ENCODE measurements at places on chromosomes 5 and 9.
A peak's percentile ranks its signal among the peaks of the same experiment; 100 is the strongest.

DNA sequence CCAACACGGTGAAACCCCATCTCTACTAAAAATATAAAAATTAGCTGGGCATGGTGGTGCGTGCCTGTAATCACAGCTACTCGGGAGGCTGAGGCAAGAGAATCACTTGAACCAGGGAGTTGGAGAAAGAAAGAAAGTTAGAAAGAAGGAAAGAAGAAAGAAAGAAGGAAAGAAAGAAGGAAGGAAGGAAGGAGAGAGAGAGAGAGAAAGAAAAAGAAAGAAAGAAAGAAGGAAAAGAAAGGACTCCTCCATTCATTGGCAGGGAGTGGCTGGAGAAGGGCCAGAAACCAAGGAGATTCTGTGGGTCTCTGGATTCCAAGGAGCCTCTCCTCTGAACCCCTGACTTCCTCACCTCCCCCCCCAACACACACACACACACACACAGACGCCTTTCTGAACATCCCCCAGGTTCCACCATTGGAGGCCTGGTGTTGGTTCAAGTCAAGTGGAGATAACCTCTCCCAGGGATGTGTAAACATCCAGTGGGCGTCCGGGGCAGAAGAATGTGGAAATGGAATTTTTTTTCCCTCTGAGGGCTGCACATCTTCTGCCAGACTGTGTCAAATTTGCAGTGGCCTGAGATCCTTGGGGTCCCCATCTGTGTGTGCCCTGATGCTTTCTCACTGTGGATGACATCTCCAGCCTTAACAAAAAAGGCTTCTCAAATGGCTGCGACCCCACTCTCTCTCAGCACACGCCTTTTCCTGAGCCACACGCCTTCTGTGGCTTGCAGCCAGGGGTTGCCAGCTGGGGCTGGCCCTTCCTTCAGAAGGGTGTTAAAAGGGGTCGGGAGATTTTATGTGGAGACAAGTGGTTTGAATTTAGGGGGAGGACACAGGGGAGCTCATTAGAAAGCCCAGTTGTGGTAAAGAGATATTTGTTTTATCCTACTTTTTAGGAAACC lies 109.3 kb upstream of the HAND1 start:
- no peak for DNase-seq

DNA sequence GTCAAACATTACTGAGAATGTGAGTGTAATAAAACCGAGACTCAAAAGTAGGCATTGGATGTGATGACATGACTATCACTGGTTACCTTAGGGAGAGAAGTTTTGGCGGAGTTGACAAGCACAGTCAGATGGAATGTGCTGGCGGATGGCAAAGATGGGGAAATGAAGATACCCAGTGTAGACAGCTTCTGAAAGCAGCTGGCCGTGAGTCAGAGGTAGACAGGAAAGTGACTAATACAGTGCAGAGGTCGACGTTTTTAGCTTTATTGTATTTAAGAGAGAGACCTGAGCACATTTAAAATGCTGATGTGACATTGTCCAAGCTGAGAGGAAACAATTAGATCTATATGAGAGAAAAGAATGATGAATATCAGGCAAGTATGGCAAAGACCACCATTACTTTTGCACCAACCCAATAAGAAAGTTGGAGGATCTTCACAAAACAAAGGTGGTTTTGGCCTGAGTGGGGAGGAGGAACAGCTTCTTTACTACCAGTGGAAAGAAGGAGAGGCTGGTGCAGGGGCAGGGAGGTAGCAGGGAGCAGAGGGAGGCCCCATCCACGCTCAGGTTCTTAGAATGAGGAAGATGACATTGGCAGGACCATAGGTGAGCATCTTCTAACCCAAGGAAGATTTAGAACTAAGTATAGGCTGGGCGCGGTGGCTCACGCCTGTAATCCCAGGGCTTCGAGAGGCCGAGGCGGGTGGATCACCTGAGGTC lies 36.7 kb upstream of the KCNIP1 start:
- no peak for DNase-seq

DNA sequence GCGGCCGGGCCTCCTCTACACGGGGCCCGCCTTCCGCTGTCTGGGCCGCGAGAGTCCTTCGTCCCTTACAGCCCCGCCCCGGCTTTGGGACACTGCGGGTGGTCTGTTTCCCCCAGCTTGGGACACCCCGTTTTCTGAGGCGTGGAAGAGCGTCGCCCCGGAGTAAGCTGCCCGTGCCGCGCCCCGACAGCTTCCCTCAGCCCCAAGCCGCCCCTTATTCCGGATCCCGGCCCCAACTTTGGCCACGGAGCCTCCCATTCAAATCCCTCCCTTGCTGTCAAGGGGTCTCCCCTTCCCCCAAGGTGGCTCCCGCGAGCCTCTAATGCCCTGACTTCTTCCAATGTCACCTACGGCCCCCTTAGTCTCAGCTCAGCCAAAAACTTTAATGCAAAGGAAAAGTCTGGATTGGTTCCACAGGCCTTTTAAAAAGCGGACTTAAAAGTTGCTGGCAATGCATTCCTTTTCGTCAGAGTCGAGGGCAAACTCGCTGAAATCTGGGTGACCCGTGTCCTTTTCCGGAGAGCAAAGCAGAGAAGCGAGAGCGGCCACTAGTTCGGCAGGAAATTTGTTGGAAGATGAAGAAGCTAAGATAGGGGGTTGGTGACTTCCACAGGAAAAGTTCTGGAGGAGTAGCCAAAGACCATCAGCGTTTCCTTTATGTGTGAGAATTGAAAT lies 19.8 kb downstream of the EXOSC2 start:
- no peak for DNase-seq

DNA sequence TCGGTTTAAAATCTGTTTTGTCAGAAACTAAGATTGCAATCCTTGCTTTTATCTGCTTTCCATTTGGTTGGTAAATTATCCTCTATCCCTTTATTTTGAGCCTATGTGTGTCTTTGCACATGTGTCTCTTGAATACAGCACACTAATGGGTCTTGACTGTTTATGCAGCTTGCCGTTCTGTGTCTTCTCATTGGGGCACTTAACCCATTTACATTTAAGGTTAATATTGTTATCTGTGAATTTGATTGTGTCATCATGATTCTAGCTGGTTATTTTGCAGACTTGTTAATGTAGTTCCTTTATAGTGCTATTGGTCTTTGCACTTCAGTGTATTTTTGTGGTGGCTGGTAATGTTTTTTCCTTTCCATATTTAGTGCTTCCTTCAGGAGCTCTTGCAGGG lies 36.3 kb upstream of the SMIM15 start:
- DNase-seq = no peak

- DNase-seq = no peak
Measured at GRCh38 chr9:120924698-120925534, 1.7 kb downstream of the TRAF1 start.

- DNase-seq = no peak
Measured at GRCh38 chr5:131005963-131006684, 158.9 kb downstream of the HINT1 start.

DNA sequence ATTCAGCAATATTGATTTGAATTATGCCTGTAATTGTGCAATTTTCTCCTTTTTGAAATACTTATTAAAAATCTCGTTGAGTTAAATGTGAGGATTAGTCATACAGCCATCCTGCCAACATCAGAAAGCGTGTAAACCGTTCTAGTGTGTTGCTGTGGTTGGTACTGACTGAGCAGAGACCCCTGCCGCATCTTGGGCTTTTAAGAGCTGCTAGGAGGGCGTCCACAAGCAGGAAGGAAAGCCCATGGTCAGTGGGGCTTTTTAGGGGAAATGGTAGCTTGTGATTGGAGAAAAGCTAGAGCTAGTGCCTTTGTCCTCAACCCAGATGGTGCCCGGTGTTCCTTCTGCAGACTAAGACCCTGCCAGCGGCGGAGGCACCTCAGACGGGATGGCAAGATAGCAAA lies 1.3 kb downstream of the SDHA start:
- no peak for DNase-seq

DNA sequence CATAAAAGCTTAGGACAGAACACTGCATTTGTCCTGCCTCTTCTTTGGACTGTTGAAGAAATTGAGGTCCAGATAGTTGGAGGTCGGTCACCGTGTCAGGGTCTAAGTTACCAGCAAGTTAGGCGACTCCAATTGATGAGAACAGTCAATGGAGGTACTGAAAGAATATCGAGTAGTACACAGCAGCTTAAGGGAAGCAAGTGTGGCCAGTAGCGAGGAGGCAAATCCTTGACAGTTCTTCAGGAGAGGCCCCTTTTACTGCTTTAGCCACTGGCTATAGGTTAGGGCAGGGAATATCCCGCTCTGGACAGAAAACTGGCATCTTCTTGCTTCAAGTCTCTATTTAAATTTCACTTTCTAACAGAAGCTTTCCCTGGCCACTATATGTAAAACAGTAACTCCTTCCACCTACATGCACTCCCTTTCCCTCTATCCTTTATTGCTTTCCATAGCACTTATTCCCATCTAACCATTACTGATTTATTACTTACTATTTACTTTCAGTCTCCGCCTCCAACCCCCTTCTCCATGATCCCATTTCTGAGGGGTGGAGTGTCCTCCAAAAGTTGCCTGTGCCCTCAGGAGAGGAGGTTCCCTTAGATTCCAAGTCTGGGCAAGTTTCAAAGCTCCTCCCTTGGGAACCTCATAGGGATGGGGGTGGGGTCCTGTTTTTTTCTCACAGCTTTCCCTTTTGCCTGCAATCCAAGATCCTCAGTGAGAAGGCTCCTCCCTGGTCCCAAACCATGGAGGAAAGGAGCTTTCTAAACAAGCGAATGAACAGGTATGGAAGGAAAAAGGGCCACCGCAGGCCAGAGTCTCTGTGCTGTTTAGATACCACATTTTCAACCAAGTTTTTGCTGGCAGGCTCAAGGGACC lies 4.1 kb upstream of the PRDM6 start:
- DNase-seq = no peak

GRCh38 chr5:79481574-79481973 lies 32.4 kb downstream of the HOMER1 start:
- DNase-seq = no peak

DNA sequence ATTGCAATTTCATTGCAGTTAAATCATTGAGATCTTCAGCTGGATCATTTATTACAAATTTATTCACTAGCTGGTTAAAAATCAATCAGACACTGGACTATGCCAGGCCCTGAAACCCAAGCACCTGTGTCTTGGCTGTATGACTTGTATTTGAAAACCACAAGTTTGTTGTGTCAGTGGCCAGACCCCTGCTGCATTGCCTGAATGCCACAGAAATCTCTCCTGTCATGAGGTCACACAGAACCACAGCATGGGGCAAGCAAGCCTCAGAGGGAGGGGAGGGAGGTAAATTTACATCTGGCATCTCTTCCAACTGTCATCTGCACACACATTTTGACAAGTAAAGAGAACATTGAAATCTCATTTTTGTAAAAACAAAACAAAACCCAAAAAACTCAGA lies 90.0 kb downstream of the ARRDC3 start:
- DNase-seq = no peak

GRCh38 chr5:72194846-72195245 lies 87.6 kb downstream of the MAP1B start:
- DNase-seq = no peak

GRCh38 chr9:68780720-68781119 lies 75.7 kb downstream of the PIP5K1B start:
- no peak for DNase-seq

GRCh38 chr5:141533897-141534296 lies 45.0 kb downstream of the PCDHGC5 start:
- no peak for DNase-seq

GRCh38 chr5:108898707-108899106 lies 151.0 kb downstream of the FER start:
- DNase-seq = no peak

DNA sequence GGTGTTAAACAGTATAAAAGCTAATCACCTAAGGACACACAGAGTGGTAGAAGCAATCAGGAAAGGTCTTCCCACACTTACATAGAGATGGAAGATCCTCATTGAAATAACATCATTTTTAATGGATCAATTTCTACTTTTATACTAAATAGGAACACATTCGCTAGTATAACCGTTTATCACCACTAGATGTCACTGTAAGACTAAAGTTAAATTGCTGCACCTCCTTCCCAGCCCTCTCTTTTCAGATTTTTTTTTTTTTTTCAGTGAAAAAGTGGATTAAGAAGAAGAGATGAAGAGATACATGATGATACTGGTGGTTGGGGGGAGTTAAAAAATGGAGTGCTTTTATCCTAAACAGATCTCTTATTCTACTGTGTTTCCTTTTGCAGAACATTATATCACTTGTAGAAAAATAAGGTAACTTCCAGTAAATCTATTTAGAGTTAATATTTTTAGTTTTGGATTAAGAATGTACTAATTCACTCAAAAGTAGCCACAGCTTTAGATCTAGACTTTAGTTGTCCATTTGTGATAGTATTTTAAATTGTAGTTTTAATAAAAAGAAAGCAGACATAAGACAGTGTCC lies 116.9 kb upstream of the ARRDC3 start:
- DNase-seq = peak; percentile 4

GRCh38 chr5:151104795-151105194 lies 24.0 kb upstream of the TNIP1 start:
- no peak for DNase-seq

DNA sequence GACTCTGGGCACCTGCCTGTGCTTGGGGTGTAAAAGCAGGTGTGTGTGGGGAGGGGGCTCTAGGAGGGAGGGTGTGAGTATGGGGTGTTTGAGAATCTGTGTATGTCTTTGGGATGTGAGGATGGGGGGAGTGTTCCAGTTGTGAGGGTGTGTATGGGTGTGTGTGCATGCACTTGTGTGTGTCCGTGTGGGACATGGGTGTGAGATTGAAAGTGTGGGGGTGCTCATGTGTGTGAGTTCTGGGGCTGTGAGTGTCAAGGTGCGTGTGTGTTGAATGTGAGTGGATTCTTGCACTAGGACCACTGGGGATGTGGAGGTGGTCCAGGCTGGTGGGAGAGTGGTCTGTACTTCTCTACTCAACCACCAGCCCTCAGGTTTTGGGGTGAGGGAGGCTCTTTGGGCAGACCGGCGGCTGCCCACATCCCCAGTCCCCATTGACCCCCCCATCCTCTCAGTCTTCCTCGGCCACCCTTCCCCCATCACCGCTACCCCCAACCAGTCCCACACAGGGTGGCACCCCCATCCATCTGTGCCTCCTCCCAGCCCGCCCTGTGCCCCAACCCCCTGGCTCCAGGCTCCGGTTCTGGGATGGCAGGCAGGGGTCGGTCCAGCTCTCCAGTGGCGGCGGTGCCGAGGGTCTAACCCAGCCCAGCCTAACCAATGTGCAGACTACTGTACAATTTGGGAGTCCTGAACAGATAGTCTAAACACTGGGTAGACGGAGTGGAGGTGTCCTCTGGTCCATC lies 31.5 kb downstream of the GOLGA2 start:
- no peak for DNase-seq

DNA sequence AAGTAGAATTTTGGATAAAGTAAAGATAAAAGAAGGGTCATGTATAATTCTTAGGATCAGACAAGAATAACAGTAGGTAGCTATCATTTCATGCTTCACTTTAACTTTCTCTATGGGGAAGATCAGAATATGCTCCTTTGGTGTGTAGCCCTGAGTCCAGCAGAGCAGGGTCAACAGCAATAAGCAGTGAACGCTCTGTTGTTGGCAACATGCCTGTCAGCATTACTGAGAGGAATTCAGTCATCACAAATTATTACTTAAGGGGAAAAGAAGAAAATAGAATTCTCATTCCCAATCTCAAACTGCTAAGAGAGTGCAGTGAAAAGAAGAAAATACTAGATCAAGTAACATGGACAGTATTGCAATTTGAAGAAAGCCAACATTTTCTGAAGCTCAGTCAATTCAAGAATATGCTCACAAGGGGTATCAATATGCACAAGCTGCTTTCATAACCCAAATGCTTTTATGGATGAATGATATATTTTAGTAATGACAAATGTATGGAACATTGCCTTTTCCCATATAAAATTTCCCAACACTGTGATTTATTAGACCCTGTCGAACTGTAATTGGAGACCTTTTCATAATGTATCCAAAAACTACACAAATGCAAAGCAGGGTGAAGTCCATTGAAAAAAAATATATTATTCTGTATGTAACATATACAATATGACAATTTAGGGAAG lies 1359.4 kb downstream of the EFNA5 start:
- DNase-seq = no peak

GRCh38 chr5:91219091-91219802 lies 163.9 kb downstream of the ARRDC3 start:
- no peak for DNase-seq

Measured in T-helper 2 cell (primary cell).